ENCODE measurements at places on chromosomes 11 and 22.

- DNase-seq, result no peak
Measured at GRCh38 chr22:24591286-24591830, 1.5 kb downstream of the LRRC75B start.

DNA sequence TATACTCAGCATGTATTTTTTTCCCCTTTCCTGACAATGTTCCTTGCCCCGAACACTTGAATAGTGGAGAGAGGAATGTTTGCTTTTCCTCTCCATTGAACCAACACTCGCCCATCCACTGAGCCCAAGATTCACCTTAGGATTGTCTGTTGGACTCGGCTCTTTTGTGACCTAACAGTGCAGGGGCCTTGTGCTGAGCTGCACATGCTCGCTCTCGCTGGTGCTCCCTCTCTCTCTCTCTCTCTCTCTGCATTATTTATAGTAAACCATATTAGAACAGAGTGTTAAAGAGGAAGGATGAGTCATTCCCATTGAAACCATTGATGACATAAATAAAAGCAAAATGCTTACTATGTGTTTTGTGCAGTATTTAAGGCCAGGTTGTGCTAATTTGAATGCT is 20.7 kb downstream of the ZBTB16 start:
- no peak for DNase-seq

GRCh38 chr22:33242078-33242477 is 183.9 kb upstream of the SYN3 start:
- DNase-seq, result no peak

GRCh38 chr11:42890773-42891172 is 421.0 kb upstream of the API5 start:
- no peak for DNase-seq

GRCh38 chr11:13762718-13763117 is 94.2 kb downstream of the FAR1 start:
- no peak for DNase-seq

GRCh38 chr11:88103337-88104206 is 71.7 kb downstream of the RAB38 start:
- no peak for DNase-seq

DNA sequence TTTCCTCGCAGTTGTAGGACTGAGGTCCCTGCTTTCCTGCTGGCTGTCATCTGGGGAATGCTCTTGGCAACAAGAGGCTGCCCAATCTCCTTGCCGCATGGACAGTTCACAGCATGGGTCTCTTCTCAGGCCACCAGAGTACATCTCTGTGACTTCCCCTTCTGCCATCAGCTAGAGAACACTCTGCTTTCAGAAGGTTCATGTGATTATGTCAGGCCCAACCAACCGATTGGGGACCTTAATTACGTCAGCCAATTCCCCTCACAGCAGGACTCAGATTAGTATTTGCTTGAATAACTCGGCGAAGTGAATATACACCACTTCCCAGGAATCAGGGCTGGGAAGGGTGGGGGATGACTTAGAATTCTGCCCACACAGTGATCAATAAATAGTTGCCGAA is 61.9 kb upstream of the CSNK2A3 start:
- DNase-seq, result no peak

- DNase-seq, result no peak
Measured at GRCh38 chr11:134988495-134988894, 576.5 kb upstream of the B3GAT1 start.

- no peak for DNase-seq
Measured at GRCh38 chr11:129947474-129947873, 52.1 kb upstream of the NFRKB start.

DNA sequence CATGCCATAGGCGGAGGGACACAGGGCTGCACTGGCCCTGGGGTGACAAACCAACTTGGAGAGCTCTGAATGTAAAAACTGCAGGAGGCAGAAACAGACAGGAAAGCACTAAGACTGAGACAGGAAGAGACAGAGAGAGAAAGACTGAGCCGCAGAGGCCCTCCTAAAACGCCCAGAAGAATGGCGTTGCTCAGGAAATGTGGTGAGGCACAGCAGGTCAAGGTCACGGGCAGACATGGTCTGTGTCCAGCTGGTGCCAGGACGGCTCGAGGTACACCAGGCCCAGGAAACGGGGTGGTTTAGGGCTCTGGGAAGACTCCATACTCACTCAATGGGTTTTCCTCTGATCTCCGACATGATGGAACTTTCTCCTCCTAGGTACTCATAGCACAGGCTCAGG is 29.1 kb downstream of the MAFF start:
- no peak for DNase-seq

GRCh38 chr11:120649316-120649715 is 137.8 kb downstream of the GRIK4 start:
- no peak for DNase-seq

- peak; percentile 47 for DNase-seq
Measured at GRCh38 chr11:61679893-61680621, at the start of gene DAGLA. DAGLA (plus strand) TSS chr11:61680391; CDS start chr11:61720156, 39,765 bp downstream.

DNA sequence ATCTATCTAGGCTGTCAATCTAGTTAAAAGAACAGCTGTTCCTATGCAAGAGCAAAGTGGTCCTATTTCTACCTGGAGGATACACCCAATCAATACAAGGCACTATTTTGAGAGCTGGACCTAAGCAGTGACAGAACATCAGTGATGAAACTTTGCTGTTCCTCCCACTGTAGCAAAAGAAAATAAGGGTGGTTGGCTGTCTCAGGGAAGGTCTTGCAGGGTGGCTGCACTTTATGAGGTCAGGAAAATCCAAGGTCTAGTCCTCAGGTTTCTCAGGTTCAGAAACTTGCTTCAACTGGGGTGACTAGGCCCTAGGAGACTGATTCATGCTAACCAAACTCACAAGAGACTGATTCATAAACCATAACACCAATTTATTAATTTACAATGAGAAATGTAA is 11.6 kb downstream of the CPSF7 start:
- DNase-seq, result no peak
